T-helper 17 cell (primary cell): ENCODE measurements at places on chromosomes 12 and 14.

- no peak for DNase-seq
Measured at GRCh38 chr12:80189241-80189640, 89.9 kb downstream of the OTOGL start.

- no peak for DNase-seq
Measured at GRCh38 chr12:109052097-109052413, 321 bp upstream of the USP30 start.

DNA sequence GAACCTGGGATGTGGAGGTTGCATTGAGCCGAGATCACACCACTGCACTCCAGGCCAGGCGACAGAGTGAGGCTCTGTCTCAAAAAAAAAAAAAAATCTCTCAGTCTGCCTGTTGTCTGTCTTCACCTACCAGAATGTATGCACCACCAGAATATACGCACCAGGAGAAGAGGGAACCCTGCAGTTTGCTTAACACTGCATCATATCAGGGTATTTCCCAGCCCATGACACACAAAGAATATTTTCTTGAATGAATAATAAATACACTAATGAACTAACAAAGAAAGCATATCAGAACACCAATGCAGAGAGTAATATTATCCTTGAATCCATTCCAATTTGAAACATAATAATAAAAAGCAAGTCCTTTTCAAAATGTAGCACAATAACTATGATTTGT is 44.2 kb upstream of the FOXN3 start:
- no peak for DNase-seq

DNA sequence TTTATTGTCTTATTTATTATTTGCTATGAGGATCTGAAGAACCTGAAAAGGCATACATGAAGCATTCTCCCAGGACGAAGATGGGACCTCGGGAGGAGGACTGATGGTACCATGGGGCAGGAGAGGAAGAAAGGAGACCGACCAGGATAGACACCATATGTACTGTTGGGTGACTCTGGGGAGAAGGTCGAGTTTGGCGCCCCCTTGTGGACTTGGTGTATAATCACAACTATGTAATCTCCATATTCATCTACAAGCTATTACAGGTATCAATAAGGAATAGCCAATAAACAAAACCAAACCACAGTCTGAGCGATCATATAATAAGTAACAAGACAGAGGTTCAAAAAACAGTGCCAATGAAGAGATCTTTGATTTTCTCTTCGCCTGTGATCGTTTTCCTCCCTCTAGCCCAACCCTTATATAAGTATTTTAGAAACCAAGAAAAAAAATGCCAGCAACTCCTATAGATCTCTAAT is 139.1 kb downstream of the SPTSSA start:
- peak; percentile 63 for DNase-seq

GRCh38 chr14:31239741-31240140 is 32.1 kb upstream of the HECTD1 start:
- DNase-seq = no peak

GRCh38 chr14:75579338-75579864 is 981 bp downstream of the FLVCR2 start:
- no peak for DNase-seq

GRCh38 chr14:35932659-35933159 is 106.6 kb downstream of the BRMS1L start:
- DNase-seq = no peak

- no peak for DNase-seq
Measured at GRCh38 chr12:58204071-58204470, 262.7 kb downstream of the ATP23 start.

DNA sequence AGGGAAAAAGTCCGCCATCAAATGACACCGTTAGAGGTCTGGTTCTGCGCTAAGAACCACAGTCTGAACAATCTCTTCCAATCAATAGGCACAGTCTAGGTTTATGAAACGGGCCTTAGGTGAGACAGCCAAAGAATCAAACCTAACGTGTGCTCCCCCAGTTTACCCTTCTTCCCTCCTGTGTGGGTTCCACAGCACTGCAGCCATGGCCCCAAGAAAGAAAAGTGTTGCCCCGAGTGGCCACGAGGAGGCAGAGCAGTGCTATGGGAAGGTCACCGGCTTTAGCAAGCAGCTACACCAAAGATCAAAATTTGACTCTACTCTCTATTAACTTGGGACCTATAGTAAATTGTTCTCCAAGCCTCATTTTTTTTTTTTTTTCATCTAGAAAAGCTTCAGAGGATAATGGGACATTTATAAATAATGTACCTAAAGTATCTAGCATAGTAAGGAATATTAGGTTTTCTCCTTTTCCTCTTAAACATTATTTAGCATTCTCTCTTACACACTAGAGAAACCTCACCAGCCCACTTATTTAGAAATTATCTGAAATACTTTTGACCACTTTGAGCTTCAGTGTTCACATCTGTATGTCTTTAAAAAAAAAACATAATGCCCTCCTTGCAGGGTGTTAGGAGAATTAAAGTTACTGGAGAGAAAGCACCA is 70.2 kb upstream of the GPHB5 start:
- DNase-seq = peak; percentile 32

DNA sequence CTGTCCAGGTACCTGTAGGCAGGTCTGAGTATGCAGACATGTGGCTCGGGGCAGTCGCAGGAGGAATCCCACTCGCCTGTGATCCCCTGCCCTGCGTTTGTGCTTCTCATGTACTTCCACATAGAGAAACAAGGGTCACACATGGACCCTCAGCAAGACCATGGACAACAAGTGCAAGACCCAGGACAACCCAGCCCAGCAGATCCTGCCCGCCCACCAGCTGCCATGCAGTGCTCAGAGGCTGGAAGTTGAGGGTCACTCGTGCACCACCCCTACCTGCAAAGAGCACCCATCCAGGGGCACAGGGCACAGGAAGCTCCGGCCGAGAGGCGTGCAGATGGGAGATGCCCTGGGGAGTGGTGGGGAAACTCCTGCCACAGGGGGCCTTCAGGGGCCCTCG is 67.5 kb upstream of the C14orf180 start:
- DNase-seq = no peak

DNA sequence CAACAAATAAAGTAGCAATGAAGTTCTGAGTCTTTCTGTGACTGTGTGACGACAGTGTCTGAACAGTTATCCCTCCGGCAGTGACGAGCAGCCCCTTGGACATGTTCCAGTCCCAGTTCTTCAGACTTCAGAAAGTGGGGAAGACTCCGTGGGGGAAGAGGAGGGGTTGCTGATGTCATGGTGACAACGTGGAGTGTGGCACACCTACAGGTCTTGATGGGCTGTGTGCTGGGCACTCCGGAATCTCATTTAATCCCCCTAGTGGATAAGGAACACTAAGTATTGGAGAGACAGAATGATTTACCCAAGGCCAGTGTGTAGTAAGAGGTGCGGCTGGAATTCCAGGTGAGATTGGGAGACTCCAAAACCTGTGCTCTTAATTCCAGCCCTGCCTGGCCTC is 280.2 kb downstream of the CACNA1C start:
- no peak for DNase-seq

GRCh38 chr12:77324763-77325468 is 259.5 kb upstream of the E2F7 start:
- DNase-seq = no peak

DNA sequence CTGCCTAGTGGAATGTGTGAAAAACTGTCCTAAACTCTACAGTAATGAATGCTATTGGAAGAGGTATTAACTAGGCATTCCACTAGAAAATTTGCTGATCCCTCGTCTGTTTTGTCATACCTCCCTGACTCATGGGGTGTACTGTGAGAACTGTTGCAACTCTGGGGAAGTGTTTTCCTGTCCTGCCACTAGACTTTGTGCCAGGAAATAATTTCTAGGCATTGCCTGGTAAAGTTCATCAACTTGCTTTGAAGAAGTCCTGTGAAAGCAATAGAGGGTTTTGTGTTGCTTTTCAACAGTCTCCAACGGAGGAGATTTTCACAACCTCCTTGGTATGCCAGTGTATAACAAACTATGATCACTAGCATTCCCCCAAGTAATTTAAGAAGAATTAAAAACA is 139.9 kb downstream of the AKAP6 start:
- DNase-seq = no peak

DNA sequence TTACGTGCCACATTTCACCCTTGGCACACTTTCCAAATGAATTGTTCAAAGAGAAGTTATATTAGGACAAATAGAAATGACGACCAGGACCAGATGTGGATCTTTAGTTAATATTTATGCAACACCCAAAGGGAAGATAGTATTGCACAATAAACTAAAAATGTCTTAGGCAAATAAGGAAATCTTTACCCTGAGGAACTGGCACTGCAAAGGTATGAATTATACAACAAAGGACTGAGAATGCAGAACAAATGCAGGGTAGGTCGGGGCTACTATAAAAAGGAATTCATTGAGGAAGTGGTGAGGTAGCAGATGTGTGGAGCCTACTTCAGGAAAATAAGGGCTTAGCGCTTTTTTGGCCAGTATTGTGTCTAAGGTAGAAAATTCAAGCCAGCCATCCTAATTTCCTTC is 3.9 kb upstream of the TMTC2 start:
- DNase-seq = no peak

GRCh38 chr12:107127482-107128430 is 34.4 kb upstream of the CRY1 start:
- no peak for DNase-seq

- DNase-seq = no peak
Measured at GRCh38 chr12:70584332-70584731, 52.9 kb downstream of the PTPRB start.

DNA sequence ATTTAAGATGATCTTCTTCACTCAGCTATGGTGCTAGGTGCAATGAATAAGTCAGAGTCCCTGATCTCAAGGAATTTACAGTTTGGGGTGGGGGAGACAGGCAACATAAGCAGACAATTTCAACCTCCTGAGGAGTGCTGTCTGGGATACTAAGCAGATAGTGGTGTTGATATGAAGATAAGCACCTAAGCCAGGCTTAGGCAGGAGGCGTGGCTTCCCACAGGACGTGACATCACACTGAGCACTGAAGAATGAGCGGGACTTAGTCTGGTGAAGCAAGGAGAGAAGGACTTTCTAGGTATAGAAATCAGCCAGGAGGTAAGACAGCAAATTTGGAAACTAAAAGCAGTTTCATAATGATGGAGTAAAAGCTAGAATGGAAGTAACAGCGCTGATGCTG is 6.8 kb downstream of the PRPH start:
- DNase-seq = no peak
